Activated CD8-positive, alpha-beta memory T cell treated with anti-CD3 and anti-CD28 coated beads for 1 hour (primary cell): ENCODE measurements at places on chromosomes 1 and 21.

GRCh38 chr1:167420510-167420909, 97.8 kb downstream of the CD247 start:
- no peak for DNase-seq

DNA sequence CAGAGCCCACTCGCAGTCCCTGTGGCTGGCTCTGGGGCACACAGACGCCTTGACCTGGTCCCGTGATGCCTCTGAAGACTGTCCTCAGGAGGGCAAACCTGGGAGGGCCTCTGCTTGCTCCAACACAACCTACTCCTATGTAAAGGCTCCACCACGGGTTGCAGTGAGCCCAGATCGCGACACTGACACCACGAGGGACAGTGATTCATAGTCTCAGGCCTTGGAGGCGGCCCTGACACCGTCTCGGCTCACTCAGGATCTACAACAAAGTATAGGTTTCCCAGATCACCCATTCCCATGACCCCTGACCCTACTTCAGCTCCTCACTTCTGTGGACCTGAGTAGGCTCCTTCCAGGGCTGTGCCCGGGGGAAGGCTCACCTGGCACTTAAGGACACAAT, 28.0 kb downstream of the NOL9 start:
- DNase-seq: no peak

DNA sequence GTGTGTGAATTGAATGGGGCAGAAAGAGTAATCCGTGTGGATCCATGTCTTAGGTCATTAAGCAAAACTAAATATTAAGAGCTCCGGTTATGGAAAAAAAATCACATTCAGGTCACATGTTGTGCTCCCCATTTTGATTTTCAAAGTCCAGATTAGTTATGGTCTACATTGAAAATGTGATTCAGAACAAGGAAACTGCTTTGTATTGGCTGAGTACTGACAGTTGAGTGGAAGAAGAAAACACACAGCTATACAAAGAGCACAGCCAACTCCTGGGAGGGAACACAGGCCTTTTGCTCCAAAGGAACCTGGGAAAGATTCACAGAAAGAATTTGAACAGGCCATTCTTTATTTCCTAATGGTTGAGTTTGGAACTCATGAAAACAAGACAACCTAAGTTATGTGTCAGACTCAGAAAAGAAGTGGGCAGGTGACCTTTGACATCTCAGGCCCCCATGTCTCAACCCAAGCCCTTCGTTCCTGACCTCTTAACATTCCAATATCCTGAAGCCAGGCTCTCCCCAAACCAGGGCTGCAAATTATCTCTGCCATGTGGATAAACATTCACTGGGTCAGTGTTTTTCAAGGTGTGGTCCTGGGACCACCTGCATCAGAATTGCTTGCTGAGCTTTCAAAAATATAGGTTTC, 159.3 kb upstream of the LMO4 start:
- no peak for DNase-seq

DNA sequence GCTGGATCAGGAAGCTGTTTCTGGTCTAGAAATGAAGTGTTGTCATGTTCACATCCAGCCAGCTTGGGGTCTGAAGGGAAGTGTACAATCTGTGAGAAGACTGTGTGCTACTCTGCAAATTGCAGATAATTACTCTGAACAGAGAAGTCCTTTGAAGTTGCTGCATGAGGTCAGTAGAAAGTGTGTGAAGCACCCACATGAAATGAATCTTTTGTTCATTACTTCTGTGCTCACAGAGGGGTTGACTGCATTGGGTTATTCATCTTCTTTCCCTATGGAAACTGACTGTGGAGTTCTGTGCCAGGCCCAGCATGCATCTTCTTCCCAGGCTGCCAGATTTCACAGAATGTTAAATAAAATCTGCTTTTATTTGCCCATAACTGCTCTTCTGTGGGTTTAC, 47.1 kb downstream of the CTH start:
- no peak for DNase-seq

DNA sequence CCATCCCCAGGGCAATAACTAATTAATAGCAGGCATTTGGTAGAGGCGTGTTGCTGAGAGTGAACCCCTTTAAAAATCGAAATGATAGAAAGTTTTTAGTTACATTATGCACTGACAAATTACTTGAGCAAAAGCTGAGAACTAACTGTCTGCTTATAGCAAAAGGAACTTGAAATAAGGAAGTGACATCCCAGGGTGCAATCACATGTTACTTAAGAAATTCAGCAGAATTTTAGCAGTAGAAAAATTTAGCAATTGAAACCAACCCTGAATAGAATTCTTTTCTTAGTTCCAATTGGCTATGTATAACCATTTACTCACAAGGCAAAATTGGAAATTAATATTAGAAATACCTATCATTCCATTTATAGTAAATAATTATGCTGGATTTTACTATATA, 139.5 kb upstream of the SAMSN1 start:
- DNase-seq: no peak

- DNase-seq: no peak
These were observed 1.5 kb downstream of the MOB3C start for GRCh38 chr1:46615088-46615487.

- no peak for DNase-seq
These were observed 164.0 kb upstream of the VAMP3 start for GRCh38 chr1:7607097-7607496.

GRCh38 chr1:186498695-186499389, 37.9 kb upstream of the PDC start:
- DNase-seq: no peak

GRCh38 chr1:31038360-31038759, 27.2 kb downstream of the PUM1 start:
- no peak for DNase-seq

DNA sequence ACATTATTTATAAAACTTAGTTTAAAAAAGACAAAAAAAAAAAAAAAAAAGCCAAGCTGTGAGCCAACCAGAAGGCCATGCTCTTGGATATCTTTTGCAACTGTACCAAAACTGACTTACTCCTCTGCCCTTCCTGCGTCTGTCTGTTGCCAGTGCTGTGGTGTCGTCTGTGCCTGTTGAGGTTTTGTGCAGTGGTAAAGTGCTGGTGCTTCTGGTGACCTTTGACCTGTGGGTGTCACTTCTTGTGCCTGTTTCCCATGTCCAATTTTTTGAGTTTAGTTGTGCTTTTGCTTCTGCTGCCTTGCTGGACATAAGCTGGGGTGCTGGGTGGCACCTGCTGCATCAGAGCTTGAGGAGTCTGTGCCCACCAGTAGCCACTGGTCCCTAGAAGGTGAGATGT, 41.4 kb downstream of the RNF187 start:
- no peak for DNase-seq

- DNase-seq: no peak
These were observed 11.4 kb downstream of the DEPDC1 start for GRCh38 chr1:68485431-68486022.

GRCh38 chr1:93820554-93821422, 58.2 kb downstream of the DNTTIP2 start:
- no peak for DNase-seq

DNA sequence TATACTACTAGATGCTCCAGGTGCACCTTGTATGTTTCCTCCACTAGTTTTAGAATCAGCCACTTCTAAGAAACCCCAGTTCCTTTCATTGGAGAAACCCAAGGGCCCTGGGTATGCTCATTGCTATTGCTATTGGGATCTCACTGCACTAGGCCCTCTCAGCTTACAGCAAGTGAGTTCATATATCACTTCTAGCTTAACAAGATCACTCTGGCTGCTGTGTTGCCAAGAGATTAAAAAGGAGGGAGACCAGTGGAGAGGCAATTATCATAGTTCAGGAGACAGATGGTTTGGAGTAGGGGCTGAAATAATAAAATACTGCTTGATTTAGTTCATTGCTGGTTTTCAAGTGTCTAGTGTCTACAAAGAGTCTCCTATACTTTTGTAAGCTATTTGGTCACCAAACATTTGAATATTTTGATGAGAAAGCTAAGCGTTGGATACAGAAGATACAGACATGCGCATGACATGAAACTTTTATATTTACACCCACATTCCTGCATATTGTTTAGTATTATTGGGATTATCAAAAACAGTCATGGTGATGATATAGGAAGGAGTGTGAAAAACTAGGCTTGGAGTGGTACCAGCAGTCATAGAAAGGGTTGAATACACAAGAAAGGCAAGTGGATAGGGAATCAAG, 671.9 kb downstream of the ADGRL2 start:
- DNase-seq: no peak

DNA sequence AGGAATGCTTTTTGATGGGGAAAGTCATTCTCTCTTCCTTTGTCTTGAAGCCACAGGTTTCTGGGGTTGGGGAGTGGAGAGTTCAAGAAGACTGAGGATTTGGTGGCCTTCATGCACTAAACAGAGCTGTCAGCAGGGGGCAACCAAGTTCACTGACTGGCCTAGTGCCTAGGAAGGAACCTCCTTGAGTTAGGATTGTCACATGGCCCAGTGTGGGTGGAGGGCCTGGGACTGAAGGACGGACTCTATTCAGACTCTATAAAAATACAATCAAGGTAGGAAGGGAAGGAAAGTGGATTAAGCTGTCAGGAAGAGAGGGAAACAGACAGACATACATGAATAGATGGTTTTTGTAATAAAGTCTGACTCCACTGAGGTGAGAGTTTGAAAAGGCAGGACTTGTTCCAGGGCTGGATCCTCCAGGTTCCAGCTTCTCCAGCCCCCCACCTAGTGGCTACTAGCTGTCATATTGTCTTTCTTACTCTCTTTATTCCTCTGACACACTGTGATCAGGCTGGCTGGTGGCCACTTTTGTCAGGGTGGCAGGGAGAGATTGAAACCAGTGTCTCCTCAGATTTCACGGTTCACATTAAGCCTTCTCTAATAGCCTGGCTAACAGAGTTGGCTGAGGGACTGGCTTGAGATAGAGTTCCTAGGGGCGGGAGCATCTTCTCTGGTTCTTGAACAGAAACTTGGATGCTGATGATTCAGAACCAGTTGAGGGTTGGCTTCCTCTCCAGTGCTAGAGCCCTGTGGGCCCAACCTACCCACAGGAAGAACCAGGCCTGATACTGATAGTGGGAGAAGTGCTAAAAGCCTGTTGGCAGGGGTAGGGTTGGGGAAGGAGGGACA, 4.1 kb upstream of the SH3BGRL3 start:
- DNase-seq: peak; percentile 61

GRCh38 chr1:216047811-216048572, 375.3 kb downstream of the USH2A start:
- no peak for DNase-seq

GRCh38 chr1:174358344-174358743, 89.4 kb upstream of the GPR52 start:
- no peak for DNase-seq

DNA sequence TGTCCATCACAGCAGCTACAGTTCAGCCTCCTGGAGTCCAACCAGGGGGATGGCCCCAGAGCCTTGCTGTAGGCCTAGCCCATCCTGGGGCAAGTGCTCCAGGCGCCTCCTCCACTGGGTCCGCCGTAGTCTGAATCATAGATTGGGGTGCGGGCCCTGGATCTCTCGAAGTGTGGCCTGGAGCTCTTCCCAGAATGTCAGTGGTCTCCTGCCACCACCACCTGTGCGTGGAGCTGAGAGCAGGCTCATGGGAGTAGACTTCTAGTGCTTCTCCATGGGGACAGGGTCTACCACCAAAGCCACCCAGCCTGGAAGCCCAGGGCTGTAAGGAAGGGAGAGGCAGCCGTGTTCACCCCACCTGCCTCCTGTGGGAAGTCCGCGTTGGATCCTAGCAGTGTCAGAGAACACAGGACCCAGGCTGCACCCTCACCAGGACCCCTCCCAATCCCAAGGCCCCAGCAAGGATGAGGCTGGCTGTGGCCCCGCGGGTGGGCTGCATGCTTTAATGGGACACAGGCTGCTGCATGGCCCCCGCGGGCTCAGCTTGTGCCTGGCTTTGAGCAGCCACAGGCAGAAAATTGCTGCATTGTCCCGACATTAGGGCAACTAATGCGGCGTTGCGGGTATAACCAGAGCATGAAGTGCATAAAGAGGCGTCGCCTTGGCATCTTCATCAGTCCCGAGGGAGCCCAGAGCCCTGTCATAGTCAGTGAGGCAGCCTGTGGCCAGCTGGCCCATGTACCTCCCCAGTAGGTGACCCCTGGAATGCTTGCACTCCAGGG, 735 bp upstream of the HES3 start:
- DNase-seq: no peak

DNA sequence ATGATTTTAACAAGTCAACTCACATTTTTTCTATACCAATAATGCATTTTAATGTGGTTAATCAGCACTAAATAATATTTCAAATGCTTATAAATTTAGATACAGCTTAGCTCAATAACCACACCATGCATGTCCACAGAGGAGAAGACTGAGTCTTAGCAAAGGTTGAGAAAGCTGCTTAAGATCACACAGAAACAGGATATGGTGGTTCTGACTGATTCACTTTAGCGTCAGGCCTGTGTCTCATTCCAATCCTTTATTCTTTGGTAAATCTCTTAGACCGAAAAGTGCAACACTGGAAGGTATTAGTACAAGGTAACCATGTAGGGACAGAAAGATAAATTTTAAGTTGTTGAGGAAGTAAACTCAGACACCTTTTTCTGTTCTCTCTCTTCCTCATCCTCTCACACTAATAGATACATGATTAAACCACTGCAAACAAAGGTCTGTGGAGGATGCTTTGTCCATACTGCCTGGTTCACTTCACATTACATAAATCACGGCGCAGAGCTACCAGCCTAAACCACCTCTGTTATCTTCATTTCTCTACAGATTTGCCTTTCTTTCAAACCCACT, 139.0 kb downstream of the DPYD start:
- DNase-seq: no peak

GRCh38 chr1:61119085-61119484, 36.7 kb downstream of the NFIA start:
- DNase-seq: no peak

GRCh38 chr1:33711511-33711910, 152.4 kb upstream of the HMGB4 start:
- DNase-seq: no peak

DNA sequence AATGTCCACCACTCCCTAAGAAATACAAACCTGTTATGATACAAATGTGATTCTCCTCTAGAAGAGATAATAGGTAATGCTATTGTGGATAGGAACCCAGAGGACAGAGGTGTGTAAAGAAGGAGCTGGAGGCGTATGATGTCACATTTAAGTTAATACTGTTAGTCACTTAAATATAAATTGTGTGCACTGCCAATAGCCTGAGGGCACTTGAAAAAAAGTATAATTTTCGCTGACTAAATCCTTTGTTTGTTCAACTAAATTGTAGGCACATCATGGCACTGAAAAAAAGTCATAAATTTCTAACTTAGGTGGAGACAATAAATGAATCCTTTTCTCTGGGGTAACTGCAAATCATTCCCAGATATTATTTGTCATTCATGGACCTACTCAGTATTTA, 4.4 kb downstream of the RCSD1 start:
- no peak for DNase-seq

DNA sequence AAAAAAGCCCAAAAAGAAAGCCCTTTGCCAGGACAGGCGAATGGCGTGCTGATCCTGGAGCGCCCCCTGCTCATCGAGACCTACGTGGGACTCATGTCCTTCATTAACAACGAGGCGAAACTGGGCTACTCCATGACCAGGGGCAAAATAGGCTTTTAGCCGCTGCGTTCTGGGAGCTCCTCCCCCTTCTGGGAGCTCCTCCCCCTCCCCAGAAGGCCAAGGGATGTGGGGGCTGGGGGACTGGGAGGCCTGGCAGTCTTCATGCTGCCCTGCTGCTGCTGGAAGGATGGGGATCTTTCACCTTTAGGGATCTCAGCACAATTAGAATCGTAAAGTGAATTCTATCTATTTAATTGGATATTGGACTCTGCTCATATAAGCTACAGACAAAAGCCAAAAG, 3.6 kb downstream of the TPRG1L start:
- DNase-seq: no peak

- no peak for DNase-seq
These were observed 3.1 kb upstream of the BARHL2 start for GRCh38 chr1:90720145-90720636.

- DNase-seq: no peak
These were observed 1.0 kb downstream of the TMEM51 start for GRCh38 chr1:15154480-15155036.
